ENCODE measurements at places on chromosomes 5 and 9.

GRCh38 chr5:178245389-178245788 lies 12.8 kb upstream of the PHYKPL start:
- DNase-seq = no peak

DNA sequence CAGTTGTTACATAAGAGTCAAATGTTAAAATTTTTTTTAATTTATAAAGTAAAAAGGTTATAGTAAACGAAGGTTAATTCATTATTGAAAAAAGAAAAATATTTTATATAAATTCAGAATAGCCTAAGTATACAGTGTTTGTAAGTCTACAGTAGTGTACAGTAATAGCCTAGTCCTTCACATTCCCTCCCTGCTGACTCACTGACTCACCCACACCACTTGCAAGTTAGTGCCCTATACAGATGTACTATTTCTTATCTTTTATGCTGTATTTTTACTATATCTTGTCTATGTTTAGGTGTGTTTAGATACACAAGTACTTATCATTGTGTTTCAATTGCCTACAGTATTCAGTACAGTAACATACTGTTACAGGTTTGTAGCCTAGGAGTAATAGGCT lies 57.6 kb downstream of the MAMDC2 start:
- no peak for DNase-seq

- peak; percentile 6 for DNase-seq
Observed at GRCh38 chr5:80409367-80409966, 1.6 kb downstream of the ZFYVE16 start.

DNA sequence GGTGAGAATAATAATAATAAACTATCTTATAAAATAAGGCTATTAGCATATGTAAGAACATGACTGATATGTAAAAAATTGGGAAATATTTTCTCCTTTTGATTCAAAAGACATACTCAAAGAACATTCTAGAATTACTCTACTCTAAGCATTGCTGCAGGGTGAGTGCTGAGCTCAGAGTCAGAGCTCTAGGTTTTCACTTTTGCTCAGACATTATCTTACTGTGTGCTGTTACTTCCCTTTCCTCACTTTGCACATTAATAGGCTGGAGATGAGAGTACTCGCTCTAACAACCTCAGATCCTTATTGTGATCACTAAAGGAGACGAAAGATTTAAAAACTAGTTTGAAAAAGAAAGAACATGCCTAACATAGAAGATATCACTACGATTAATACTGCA lies 99.4 kb upstream of the C9orf72 start:
- DNase-seq = no peak

DNA sequence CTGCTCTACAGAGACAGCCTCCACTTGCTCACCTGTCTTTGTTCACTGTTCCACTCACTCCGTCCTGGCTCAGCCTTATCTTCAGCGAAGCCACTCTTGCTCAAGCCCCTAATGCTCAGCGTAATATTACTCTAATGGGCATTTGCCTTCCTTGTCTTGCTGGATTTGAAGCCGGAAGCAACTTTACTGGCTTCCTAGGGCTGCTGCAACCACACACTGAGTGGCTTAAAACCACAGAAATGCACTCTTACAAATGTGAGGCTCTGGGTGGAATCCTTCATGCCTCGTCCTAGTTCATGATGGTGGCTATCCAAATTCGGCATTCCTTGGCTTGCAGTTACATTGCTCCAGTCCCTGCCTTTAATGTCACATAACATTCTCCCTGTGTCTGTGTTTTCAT lies 85.5 kb upstream of the MARCHF11 start:
- no peak for DNase-seq

DNA sequence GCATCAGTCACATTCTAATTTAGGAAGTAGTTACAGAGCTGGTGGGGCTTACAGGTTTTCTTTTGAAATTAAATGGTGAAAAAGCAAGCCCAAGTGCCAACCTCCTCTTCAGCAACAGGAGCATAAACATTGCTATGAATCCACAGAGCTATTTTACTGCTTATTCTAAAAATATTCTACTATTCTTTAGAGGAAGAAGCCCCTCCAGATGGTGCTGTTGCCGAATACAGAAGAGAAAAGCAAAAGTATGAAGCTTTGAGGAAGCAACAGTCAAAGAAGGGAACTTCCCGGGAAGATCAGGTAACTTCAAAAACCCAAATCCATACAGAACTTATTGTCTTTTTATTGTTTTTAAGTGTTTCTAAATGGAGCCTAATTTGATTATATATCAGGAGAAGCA lies 202.8 kb downstream of the CWC27 start:
- DNase-seq = no peak

GRCh38 chr9:85729882-85730281 lies 11.9 kb downstream of the AGTPBP1 start:
- no peak for DNase-seq

GRCh38 chr9:68763104-68763503 lies 58.1 kb downstream of the PIP5K1B start:
- DNase-seq = no peak

- no peak for DNase-seq
Observed at GRCh38 chr9:92614763-92615461, 55.0 kb downstream of the IPPK start.

GRCh38 chr5:138503487-138504270 lies 38.4 kb downstream of the EGR1 start:
- peak; percentile 45 for DNase-seq

- DNase-seq = no peak
Observed at GRCh38 chr9:14383294-14383693, 69.4 kb upstream of the NFIB start.

- DNase-seq = no peak
Observed at GRCh38 chr5:77305956-77306355, 95.5 kb downstream of the PDE8B start.

DNA sequence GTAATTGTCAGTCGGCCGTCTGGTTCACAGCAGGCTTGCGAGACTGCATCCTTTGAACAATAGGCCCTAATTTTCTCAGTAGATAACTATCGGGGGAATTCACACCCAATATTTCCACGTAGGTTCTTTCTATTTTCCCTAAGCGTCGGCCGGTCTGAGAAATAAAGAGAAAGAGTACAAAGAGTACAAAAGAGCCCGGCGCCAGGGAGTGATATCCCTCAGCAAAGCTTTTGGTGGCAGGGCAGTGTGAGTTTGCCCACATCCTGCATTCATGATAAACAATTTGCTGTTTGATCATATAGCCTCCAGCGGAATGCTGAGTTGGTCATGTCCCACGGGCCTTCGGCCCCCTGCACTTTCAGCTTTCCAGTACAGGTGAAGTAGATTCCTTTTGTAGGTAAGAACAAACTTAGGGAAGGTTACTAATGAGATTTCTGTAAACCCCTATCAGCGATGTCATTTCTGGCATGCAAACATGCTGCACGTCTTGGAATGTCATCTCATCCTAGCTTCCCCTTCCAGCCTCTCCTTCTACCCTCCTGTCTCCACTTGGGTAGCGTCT lies 4.7 kb upstream of the PTGR1 start:
- DNase-seq = no peak

- no peak for DNase-seq
Observed at GRCh38 chr5:149429839-149430721, 51.0 kb upstream of the IL17B start.

DNA sequence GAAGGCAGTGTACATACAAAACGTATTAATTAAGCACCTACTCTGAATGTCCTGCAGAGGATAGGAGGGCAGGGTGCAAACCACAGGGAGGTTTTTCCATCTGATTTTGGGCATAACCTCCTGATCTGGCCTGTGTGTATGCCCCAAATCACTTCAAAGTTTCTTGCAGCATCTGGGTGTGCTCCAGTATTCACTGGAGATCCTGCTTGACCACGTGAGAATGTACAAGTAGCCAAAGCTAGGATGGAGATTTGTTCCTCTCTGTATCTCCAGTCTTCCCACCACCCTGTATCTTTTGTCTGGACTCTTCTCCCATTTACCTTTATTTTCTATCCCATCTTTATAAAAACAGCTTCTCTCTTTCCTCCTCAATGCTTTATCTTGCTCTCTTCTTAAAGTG lies 207.7 kb downstream of the FBXL7 start:
- no peak for DNase-seq

DNA sequence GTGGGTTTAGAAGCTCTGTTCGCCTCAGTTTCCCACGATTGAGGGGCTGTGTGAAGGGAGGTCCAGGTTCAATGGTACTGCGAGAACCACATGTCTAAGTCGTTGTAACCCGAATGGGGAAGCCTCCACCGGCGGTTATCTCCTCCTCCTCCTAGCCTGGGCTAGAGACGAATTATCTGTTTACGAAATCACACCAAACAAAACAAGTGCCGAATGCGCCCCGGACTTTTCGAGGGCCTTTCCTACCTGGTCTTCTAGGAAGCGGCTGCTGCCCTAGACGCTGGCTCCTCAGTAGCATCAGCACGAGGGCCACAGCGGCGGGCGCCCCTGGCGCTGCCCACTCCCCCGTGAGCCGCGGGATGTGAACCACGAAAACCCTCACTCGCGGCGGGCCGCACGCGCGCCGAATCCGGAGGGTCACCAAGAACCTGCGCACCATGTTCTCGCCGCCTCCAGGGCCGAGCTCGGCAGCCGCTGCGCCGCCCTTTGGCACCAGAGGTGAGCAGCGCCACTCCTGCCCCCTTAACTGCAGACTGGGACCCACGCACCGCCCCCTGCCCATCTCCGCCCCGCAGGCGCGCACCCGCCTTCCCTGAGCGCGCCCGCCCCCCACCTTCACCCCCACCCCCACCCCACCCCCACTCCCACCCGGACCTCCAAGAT lies at the start of gene CDKN2A:
Gene CDKN2A, minus strand, starts transcription at position 500 of the 663 bp plus-strand sequence.
- peak; percentile 79 for DNase-seq

DNA sequence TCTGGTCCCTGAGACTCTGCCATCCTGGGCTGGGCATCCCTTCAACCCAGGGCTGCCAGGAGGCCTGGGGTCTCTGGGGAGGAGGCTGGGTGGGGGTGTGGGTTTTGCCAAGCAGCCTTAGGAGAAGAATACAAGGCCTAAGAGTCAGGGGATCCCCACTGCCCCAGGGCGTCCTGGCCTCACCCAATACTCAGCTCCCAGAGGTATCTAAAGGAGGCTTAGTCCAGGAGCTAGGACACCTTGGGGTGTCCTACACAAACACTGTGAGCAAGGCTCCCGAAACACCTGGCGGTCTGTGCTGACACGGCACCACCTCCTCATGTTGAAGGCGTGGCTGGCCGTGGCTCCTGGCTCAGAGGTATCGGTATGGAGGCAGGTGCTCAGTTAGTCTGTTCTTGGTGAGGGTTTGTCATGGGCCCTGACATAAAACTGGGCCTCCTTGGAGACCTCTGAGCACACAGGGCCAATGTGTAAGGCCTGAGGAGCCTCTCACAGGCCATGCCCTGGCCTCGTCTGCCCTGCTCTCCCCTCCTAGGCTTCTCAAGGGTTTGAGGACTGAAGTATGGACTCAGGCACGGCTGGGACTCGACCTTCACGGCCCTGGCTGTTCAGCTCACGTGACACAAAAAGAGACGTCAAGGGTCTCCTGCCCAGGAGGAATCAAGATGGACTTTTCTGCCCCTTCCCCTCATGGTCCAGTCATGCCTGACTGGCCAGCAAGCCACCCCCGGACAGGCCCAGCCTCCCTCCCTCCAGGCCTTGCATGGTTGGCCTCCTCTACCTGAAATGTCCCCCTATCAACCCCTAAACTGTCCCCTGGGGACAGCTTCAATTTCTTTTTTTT lies 277.3 kb downstream of the FSTL4 start:
- no peak for DNase-seq

DNA sequence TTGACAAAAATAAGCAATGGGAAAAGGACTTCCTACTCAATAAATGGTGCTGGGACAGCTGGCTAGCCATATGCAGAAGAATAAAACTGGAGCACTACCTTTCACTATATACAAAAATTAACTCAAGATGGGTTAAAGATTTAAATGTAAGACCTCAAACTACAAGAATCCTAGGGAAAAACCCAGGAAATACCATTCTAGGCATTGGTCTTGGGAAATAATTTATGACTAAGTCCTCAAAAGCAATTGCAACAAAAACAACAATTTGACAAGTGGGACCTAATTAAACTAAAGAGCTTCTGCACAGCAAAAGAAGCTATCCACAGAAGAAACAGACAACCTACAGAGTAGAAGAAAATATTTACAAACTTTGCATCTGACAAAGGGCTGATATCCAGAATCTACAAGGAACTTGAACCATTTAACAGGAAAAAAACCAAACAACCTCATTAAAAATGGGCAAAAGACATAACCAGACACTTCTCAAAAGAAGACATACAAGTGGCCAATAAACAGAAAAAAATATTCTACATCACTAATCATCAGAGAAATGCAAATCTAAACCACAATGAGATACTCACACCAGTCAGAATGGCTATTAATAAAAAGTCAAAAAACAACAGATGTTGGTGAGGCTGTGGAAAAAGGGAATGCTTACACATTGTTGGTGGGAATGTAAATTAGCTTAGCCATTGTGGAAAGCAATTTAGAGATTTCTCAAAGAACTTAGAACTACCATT lies 75.2 kb upstream of the CPEB4 start:
- no peak for DNase-seq

DNA sequence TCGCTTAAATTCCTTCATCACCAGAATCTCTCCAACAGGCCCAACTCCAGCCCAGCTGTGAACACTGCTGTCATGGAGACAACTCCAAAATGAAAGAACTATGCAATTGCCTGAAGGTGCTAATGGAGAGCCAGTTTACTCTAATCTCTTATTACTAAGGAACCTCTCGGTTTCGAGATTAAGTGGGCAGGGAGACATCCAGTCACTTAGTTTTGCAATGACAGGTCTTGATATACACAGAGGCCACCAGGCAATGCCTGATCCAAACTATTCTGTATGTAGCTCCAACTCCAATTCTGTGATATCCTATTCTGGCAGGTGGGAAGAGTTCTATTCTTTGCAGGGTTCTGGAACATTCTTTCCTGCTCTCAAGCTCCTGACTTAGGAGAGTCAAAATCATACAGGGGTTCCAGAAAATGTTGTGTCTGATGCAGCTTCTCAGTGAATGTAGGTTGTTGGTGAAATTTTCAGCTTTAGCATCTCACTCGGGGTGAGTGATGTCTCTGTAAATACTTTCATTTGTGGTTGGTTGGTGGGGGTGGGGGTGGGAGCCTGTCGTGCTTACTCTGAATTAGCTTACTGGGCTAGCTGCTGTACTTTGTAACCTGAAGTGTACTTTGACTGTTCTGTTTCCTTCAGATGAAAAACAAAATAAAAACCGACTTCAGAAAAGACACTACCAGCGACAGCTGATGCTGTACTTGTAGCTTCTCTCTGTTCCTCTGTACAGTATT lies 170.9 kb downstream of the PALM2AKAP2 start:
- DNase-seq = no peak

GRCh38 chr5:171342362-171343111 lies 33.5 kb downstream of the TLX3 start:
- DNase-seq = peak; percentile 26

DNA sequence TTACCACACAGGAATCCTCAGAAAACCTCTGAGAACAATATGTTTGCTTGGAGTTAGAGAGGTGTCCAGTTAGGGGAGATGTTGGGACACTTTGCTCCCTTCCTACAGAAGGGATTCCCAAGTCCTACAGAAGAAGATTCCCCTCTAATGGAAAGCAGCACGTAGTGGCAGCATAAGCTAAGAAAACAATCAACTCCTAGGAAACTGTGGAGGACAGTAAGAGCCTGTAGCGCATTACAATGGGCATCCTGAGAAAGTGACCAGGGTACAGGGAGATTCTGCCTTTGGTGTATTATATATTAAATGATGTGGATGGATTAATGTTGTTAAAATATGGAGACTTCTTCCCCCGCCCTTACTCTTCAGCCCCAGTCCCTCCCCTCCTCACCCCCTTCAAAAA lies 13.9 kb upstream of the RIC1 start:
- DNase-seq = no peak

All from NCI-H510A treated with DMSO at 0.1 percent for 48 hours (cell line).